Pancreas (tissue), 10 donors: ENCODE measurements at places on chromosomes 12 and 14. TPM values are rescaled to one million over a fixed set of nuclear protein-coding genes. Genes with fewer than 3 reads are reported as not detected.

GRCh38 chr14:69863083-69863482, 16.1 kb upstream of the SMOC1 start:
- no peaks in the 10 kb centered on the region for H3K4me1 ChIP-seq
- no peaks in the 10 kb centered on the region for H3K27me3 ChIP-seq
- no peak for DNase-seq
- H3K27ac ChIP-seq = no peak overlapping the region
- no peaks in the 10 kb centered on the region for H3K36me3 ChIP-seq

DNA sequence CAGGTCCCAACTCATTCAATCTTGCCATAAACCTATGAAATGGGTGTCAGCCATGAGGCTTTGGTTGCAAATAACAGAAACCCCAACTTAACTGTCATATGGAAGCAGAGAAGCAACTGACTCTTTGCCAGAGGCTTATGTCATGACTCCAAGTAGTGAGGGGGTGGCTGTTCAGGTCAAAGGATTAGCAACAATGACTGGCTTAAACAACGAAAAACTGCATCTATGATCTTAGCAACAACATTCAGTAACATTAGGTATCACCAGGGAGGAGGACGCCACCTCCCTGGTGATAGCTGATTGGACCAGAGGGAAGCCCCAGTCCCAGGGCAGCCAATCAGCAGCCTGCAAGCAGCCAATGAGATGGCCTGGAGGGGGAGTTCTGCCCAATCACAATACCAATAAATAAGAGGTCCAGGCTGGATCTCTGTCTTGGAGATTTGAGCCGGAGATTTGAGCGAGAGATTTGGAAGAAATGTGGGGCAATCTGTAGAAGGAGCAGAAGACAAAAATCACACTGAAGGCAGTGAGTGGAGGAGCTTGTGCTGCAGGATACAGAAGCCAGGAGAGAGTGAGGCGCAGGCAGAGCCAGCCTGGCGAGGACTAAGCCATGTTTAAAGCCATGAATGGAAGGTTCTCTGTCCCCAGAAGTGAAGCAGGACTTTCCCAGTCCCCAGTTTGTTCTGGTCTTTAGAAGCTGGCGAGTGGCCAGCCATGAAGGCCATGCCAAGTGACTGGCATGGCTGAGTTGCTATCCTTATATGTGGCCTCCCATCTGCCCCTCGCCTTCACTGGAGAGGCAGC, 93.3 kb downstream of the CALM1 start:
- no peaks in the 10 kb centered on the region for H3K36me3 ChIP-seq
- no peak for DNase-seq
- no peak overlapping the region for H3K27ac ChIP-seq
- no peaks in the 10 kb centered on the region for H3K4me1 ChIP-seq
- no peaks in the 10 kb centered on the region for H3K27me3 ChIP-seq

GRCh38 chr12:123891516-123892179, 81.0 kb downstream of the CCDC92 start:
- H3K4me3 ChIP-seq = no peak overlapping the region
- no peak for DNase-seq
- no peaks in the 10 kb centered on the region for H3K36me3 ChIP-seq
- no peak overlapping the region for H3K27ac ChIP-seq
- H3K27me3 ChIP-seq = no peaks in the 10 kb centered on the region
- H3K4me1 ChIP-seq = no peaks in the 10 kb centered on the region

PTPRR gene
- not detected for total RNA-seq

DNA sequence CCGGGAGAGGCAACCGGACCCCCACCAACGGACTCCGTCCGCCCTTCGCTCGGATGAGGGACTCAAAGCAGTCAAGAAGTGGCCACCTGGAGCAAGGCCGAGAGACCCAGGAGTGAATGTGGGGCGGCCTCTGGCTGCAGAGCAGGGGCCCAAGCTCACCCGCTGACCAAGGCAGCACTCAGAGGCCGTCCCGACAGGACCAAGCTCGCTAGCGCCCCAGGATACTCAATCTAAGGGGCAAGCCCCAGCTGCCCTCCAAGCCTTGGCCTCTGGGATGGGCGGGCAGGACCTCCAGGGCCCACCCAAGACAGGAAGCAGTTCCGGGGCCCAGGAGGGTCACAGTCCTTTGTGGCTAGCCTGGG, 936 bp downstream of the AKT1 start:
- peaks cover 5% of the 10 kb centered on the region for H3K36me3 ChIP-seq
- peaks cover 17% of the 10 kb centered on the region for H3K4me1 ChIP-seq
- DNase-seq = peak; percentile 55
- no peaks in the 10 kb centered on the region for H3K27me3 ChIP-seq
- peak overlapping the region; percentile 67 for H3K4me3 ChIP-seq

ATN1 gene
- 30.9 TPM for total RNA-seq

DNA sequence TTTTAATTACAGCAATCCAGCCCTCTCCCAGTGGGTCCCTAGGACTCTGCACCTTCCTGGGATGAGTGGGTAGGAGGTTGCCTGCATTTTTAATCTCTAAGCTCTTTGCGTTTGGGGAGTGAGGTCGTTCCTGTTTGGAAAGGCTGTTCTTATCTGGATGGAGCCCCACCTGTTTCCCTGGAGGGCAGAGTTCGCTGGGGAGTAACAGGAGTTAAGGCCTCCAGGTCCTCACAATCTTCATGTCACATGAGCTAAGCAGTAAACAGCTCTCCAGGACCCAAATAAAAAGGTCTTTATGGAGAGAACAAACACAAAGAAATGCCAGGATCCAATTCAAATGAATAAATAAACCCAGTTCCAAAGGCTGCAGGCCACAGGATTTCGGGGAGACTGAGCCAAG, 56.0 kb upstream of the RFLNA start:
- H3K4me3 ChIP-seq = no peak overlapping the region
- H3K4me1 ChIP-seq = no peaks in the 10 kb centered on the region
- H3K36me3 ChIP-seq = no peaks in the 10 kb centered on the region
- H3K27me3 ChIP-seq = no peaks in the 10 kb centered on the region
- no peak for DNase-seq

DNA sequence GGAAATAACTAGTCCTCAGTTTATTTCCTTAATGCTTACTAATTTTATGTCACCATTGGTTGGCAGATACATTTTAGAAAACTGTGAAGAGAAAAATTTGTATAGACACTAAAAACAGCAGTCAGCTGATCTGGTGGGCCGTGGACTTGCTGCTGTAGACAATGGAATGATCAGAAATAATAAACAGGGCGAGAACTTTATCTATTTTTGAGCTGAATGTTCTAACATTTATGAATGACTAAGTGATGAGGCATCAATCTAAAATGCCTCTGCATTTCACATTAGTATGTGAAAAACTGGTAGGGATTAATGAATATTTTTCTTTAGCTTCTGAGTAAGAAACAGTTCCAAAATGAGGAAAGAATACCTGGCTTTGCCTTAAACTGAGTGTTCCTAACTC, 24.8 kb upstream of the PKP2 start:
- H3K27me3 ChIP-seq = no peaks in the 10 kb centered on the region
- H3K36me3 ChIP-seq = no peaks in the 10 kb centered on the region
- H3K27ac ChIP-seq = no peak overlapping the region
- DNase-seq = no peak
- no peaks in the 10 kb centered on the region for H3K4me1 ChIP-seq

GRCh38 chr14:36208690-36209278, 32.3 kb upstream of the PTCSC3 start:
- no peaks in the 10 kb centered on the region for H3K27me3 ChIP-seq
- no peaks in the 10 kb centered on the region for H3K36me3 ChIP-seq
- DNase-seq = no peak
- no peak overlapping the region for H3K4me3 ChIP-seq
- H3K27ac ChIP-seq = no peak overlapping the region

DNA sequence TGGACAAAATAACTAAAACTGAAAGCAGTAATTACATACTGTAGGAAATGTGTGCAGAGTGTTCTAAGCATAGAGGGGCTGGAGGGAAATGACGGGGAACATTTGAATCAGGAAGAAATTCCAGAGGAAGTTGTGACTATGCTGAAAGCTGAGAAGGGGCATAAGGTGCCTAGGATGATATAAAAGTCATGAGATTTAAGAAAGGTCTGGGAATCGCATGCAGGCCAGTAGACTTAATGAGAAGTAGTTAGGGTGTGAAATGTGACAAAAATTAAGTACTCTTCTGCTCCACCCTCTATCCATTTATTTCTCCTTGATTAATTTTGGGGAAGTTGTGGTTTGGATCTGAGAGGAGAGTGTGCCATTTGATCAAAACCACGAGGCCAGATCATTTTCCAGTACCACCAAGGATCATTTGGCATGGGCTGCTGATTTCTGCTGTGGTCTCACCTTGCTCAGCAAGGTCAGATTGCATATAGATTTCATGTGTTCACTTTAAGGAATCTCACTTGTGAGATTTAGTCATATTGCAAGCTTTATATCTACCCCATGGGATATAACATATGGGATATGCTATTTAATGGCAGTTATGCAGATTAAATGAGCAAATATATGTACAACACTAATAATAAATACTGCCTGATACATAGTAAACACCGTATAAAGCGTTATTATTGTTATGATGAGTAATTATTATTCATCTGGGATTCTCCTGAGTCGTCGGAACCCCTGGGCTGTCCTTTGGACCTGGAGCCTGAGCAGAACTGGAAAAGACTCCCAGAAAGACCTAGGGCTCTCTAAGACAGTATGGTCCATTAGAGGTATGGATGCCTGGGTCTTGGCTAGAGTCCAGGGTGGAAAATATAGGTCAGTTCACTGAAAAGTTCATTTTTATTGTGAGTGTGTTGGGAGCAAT, 72.3 kb downstream of the SRGAP1 start:
- no peaks in the 10 kb centered on the region for H3K27me3 ChIP-seq
- DNase-seq = no peak
- no peak overlapping the region for H3K27ac ChIP-seq
- peaks cover 29% of the 10 kb centered on the region for H3K4me1 ChIP-seq

GRCh38 chr14:36056845-36057244, 119.7 kb downstream of the PTCSC3 start:
- no peak overlapping the region for H3K4me3 ChIP-seq
- H3K27ac ChIP-seq = no peak overlapping the region
- no peaks in the 10 kb centered on the region for H3K4me1 ChIP-seq
- no peak for DNase-seq
- no peaks in the 10 kb centered on the region for H3K36me3 ChIP-seq
- H3K27me3 ChIP-seq = no peaks in the 10 kb centered on the region

DNA sequence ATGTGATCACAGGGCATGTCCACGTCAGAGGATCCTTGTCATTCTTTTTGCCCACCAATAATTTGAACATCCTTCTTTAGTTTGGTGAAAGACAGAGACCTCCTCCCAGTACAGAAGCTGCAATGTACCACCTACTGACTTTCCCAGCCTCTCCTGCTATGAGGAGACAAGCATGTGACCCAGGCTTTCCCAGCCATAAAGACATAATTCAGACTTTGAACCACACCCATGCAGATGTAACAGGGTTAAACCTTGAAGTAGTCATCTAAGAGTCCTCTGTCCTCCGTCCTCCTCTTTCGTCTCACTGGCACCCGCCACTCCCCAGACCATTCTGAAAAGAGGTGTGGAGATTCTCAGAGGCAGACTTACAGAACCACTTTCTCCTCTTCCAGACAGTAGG, 120.8 kb downstream of the KCNK10 start:
- H3K27ac ChIP-seq = no peak overlapping the region
- no peaks in the 10 kb centered on the region for H3K4me1 ChIP-seq
- H3K36me3 ChIP-seq = no peaks in the 10 kb centered on the region
- H3K4me3 ChIP-seq = no peak overlapping the region
- H3K27me3 ChIP-seq = no peaks in the 10 kb centered on the region

- no peaks in the 10 kb centered on the region for H3K36me3 ChIP-seq
- peaks cover 12% of the 10 kb centered on the region for H3K4me1 ChIP-seq
- H3K27me3 ChIP-seq = no peaks in the 10 kb centered on the region
- no peak overlapping the region for H3K27ac ChIP-seq
- no peak overlapping the region for H3K4me3 ChIP-seq
Observed at GRCh38 chr12:88308825-88309224, 166.7 kb downstream of the TMTC3 start.

DNA sequence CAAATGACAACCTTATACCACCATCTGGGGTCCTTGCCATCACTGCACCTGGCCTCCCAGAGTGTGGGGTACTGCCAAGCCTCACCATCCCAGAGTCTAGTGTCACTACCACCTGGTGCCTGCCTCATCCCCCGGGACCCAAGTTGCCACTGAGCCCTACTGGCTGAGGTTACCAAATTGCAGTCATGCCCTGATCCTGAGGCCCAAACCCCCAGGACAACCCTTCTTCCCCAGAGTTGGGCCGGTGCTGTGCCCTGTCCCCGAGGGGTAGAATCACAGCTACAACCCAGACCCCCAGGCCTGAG, 8.4 kb upstream of the SFSWAP start:
- no peaks in the 10 kb centered on the region for H3K27me3 ChIP-seq
- no peak overlapping the region for H3K27ac ChIP-seq
- no peak for DNase-seq
- no peaks in the 10 kb centered on the region for H3K4me1 ChIP-seq

GRCh38 chr14:88354358-88354757, 31.1 kb upstream of the SPATA7 start:
- no peak overlapping the region for H3K4me3 ChIP-seq
- no peak for DNase-seq
- H3K27me3 ChIP-seq = no peaks in the 10 kb centered on the region
- no peak overlapping the region for H3K27ac ChIP-seq
- no peaks in the 10 kb centered on the region for H3K4me1 ChIP-seq
- H3K36me3 ChIP-seq = no peaks in the 10 kb centered on the region

DNA sequence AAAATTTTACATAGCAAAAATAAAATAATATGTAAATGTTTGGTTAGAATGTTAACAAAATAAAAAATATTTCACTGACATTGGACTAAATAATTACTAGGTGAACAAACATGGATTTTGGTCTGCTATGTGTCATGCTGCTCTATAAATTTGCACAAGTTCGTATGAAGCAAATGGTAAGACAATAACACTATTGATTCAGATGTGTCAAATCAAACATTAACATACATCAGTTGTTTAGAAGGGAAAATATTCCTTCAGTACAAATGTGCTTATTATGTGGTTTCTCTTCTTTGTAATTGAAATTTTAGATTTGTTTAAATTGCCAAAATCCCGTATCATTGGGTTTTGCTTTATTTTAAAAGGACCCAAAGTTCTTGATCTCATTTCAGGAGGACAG, 46.9 kb downstream of the PAWR start:
- H3K36me3 ChIP-seq = no peaks in the 10 kb centered on the region
- no peak overlapping the region for H3K27ac ChIP-seq
- no peak overlapping the region for H3K4me3 ChIP-seq
- no peaks in the 10 kb centered on the region for H3K27me3 ChIP-seq
